ENCODE measurements at places on chromosomes 1 and 21. TPM values are rescaled to one million over a fixed set of nuclear protein-coding genes. Genes with fewer than 3 reads are reported as not detected.

The TACSTD2 gene
- not detected for total RNA-seq

The RER1 gene
- 121 TPM for total RNA-seq

The SOX13 gene
- total RNA-seq: 19.0 TPM

The STRIP1 gene
- 10.8 TPM for total RNA-seq

The EXTL1 gene
- total RNA-seq: not detected

The CTH gene
- 1.2 TPM for total RNA-seq

The MROH9 gene
- total RNA-seq: not detected

The FAM177B gene
- not detected for total RNA-seq

The USP48 gene
- total RNA-seq: 18.9 TPM

The SAMSN1 gene
- total RNA-seq: not detected

The TRIM67 gene
- total RNA-seq: 0.12 TPM

The ZNF648 gene
- total RNA-seq: not detected

The CELA3A gene
- total RNA-seq: not detected

The TNFSF4 gene
- 0.05 TPM for total RNA-seq

The SLAMF7 gene
- 1.1 TPM for total RNA-seq

The TEKT2 gene
- total RNA-seq: not detected

The FNDC5 gene
- 0.23 TPM for total RNA-seq

The RAP1GAP gene
- 7.1 TPM for total RNA-seq

The TMPRSS15 gene
- not detected for total RNA-seq

The CELA3B gene
- not detected for total RNA-seq

The HHIPL2 gene
- total RNA-seq: 12.3 TPM

The HIVEP3 gene
- 2.0 TPM for total RNA-seq

The PTGER3 gene
- not detected for total RNA-seq

The GJA8 gene
- total RNA-seq: not detected

The DVL1 gene
- 89.3 TPM for total RNA-seq

The HIPK1 gene
- 10.2 TPM for total RNA-seq
